ENCODE measurements at places on chromosomes 6 and 20.

DNA sequence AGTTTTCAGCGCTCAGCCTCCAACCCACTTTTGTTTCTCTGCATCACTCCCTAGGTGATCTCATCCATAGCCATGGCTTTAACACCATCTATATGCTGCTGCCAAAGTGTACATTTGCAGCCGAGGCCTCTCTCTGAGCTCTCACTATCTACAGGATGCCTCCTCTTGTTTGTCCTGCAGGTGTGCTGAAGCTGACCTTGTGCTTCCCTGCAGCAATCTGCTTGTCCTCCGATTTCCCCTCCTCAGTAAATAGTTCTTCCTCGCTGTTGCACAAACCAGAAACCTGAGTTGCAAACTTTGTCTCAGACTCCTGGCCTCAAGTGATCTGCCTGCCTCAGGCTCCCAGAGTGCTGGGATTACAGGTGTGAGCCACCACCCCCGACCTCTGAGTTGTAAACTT lies 3.7 kb upstream of the TXNDC5 start:
- no peak for DNase-seq

GRCh38 chr6:73631849-73632248 lies 21.9 kb downstream of the SLC17A5 start:
- DNase-seq: no peak

DNA sequence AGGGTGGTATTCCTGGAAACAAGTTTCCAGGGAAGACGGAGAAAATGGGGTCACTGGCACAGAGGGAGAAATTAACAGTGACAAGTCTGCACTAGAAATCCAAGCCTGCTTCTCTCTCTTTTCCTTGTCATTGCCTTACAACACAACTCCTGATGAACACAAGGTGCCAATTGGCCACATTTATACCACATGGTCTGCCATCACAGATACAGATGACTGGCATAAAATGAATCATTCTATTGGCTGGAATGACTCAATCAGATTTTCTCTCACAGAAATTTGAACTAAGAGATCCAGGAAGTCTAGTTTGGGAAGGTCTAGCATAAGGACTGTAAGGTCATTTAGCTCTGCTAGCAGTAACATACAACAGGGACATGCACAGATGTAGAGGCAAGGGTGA lies 190.3 kb downstream of the LINC00237 start:
- no peak for DNase-seq

- no peak for DNase-seq
Measured at GRCh38 chr6:42367353-42368011, 84.2 kb downstream of the TRERF1 start.

DNA sequence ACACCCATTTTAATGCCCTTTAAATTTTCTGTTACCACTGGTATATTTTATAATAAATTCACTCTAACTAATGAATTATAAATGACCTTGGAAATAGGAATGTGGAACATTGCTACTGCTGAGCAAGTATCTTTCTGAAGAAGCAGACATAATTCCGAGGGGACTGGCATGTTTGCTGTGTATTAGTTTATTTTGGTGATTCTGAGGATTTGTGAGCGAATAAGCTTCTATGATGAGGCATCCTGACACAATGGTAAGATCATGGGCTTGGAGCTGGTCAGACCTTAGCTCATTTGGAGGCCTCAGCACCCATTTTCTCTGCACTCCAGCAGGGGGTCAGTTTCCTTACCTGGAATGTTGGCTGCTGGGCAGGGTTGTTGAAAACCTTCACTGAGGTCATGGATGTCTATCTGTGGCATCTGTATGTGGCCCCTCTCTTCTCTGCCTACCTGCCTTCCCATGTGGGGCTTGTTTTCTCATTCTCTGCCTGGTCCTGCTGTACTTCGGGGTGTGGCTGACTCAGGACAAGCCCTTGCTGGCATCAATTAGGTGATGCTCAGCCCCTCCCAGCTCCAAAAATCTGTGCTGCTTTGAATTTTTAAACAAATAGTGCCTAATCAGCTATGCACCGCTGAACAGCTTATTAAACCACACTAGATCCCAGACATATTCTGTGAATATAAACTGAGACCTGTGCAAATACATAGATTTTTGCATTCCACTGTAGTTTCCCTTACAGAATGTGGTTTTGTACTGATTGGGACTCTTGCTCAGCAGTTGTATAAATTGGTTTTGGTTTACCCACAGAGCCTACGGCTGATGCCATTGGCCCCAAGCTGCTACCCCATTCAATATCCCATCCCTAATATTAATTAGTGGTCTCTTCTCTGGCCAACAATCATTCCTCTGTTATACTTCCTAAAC lies 10.7 kb downstream of the ARID1B start:
- no peak for DNase-seq

DNA sequence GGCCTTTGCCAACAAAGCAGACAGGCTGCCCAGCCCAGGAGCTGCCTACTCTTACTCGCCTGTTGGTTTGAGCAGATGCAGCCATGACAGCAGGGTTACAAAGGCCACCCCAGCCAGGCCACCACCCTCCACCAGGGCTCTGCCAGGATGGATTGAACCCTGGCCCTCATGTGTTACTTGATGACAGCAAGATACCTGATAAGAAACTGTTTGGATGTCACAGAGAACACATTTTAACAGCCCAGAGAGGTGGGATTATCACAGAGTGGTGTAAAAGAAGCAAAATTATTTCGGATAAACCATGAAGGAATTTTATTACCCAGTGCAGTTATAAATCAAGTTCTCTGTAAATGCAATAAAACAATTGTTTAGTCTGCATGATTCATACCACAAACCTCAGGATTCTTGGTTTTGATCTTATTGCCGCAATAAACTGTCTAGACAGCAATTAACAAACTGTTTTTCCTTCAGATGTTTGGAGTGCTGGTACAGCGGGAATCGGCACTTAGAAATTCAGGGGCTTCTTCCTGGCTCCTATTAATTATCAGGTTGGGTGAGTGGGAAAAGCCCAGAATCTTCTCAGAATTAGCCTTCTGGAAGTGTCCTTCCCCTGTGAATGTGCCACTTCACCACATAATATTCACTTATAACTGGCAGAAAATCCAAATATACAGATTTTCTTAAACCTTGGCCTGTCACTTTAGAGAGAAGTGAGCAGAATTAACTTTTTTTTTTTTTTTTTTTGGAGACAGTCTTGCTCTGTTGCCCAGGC lies 58.0 kb upstream of the SALL4 start:
- no peak for DNase-seq

- DNase-seq: no peak
Measured at GRCh38 chr6:136069119-136069518, 181.0 kb downstream of the MTFR2 start.

Measured in heart left ventricle (tissue), 16 donors.